A673 (cell line): ENCODE measurements at places on chromosomes 6 and 20. TPM values are rescaled to one million over a fixed set of nuclear protein-coding genes. Genes with fewer than 3 reads are reported as not detected.

C6orf163 gene
- total RNA-seq, result 2.1 TPM in 2 replicates

CSTF1 gene
- 52.5 and 58.2 TPM in 2 replicates for total RNA-seq

DNA sequence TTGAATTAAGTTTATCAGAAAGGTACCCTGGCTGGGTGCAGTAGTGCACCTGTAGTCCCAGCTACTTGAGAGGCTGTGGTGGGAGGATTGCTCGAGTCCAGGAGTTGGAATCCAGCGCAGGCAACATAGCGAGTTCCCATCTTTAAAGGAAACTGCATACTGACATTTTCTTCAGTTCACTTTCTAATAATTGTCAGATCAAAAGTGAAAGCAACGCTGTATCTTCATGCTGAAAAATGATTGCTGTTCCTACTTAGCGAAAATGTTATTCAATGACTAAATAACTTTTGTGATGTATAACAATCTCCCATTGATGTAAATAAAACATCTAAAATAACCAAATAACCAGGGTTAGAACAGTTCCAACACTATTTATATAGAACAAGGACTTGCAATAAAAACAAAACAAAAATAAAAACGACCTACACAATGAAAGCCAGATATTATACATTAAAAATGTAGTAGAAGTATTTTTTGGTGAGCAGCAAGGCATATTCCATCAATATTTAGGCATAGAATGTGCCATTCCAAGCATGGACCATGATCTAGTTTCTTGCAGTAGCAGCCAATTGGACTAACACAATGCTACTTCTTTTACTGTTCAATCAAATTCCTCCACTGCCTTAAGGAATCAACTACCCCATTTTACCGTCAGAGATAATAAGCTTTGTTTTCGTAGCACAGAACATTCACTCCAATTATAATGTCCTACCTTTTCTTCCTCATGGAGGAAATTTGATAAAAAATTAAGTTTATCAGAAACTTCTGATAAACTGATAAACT is 1.5 kb downstream of the LATS1 start:
- DNase-seq, result no peak

GRCh38 chr6:129133770-129134192 is 250.8 kb downstream of the LAMA2 start:
- DNase-seq, result no peak

GRCh38 chr20:2282181-2282580 is 13.6 kb upstream of the TGM3 start:
- no peak for DNase-seq

- DNase-seq, result no peak
Measured at GRCh38 chr20:49230561-49231133, 11.4 kb downstream of the DDX27 start.

GRCh38 chr6:158762787-158763433 is 56.3 kb downstream of the EZR start:
- no peak for DNase-seq

C20orf141 gene
- total RNA-seq, result not detected in 2 replicates

GRCh38 chr6:4102687-4103244 is 23.8 kb upstream of the FAM217A start:
- DNase-seq, result no peak

DNA sequence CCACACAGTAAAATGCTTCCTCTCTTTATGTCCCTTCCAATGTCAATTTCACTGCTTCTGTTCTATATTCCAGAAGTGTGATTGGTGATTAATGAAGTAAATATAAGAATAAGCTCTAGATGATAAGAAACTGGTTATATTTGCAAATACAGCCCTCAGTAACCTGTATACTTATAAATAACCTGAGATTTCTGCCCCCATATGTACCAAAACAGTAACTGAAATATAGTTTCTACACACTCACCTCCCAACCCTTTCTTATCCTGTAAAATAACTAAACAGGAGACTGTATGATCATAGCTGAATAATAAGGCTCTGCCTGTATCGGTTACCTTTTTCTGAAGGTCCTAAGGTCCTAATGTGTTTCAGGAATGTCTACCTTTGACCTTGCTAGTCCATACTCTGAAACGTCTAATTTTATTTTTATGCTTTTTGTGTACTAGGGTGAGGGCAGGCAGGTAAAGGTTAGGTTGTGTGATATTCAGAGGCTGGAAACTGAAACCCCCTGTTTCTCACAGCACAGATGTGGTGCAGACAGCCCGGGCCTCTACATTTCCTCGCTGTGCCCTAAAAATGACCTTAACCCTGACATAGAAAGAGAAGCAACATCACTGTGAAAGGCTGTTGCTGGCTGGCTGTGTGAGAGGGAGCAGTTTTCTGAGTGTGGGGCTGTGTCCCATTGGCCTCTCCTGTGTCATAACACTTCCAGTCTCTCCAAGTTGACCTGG is 378.8 kb downstream of the CENPW start:
- DNase-seq, result no peak

DNA sequence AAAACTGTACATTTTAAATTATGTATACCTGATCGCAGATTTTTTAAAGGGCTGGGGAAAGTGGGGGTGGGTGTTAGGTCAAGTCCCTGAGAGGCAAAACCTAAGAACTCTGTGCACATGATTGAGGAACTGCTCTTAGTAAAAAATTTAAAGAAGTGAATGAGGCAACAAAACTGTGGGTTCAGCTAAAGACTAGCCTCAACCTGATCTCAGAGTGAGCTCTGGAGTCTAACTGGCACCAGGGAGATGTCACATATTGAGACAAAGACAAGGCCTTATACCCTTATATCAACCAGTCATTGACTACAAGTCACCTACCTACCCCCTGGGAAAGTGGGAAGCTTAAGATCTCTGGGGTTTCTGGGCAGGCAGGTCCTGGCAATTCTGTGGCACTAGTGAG is 27.4 kb upstream of the RUNX2 start:
- no peak for DNase-seq

MRPL14 gene
- total RNA-seq, result 78.8 and 80.4 TPM in 2 replicates

DNA sequence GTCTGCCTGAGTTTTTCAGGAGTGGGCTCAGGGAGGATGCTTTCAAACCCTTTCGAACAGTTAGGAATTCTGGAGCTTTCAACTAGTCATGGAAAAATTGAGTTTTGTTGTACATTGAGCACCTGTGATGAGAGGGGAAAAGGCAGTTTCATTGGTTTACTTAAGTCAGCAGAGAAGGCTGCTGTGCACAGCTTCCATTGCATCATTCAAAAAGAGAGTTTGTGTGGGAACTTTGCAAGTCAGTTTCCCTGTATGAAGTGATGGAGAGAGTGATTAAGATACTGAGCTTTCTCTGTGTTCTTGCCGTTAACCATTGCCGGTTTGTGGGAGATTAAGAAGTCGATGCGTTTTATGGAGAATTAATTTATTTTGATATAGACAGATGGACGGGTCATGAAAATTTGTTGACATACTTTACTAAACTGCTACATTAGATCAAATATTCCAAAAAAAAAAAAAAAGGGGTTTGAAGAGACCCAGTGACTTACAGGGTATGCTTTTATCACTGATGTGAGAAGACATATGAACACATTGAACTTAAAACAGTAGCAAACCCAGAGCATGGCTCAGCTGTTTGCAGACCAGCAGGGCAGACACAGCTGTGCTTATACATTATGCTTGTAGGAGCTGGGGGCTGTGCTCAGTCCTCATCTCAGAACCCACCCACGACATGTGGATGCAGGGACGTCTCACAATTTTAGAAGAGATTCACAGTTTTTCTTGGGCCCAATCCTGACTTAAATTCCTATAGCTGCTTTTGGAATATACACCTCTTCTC is 234.1 kb downstream of the SOX4 start:
- DNase-seq, result no peak

DNA sequence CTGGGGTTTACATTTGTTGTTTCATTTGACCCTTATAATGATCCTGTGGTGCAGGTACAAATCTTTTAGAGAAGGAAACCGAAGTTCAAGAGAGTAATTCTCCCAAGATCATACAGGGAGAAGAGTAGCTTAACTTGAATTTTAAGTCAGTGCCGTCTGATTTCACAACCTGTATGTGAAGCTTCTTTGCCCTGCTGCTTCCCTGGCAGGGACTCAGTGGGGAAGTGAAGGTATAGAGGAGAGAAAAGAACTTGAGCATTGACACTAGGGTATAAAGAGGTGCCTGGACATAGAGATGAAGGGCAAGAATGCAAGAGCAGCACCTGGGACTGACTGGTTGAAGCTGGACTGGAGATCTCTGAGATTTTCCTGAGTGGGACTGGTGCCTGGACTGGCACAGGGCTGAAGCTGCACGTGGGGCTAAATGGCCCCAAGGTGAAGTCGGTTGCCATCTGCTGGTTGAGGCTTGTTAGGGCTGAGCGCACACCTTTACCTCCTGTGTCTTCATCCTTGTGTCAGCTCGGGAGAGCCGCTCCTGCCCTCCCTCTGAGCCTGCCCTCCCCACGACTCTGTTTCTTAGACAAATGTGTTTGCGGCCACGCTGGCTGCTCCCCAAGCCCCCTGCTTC is 41.8 kb downstream of the FARS2 start:
- no peak for DNase-seq
